Stimulated activated CD4-positive, alpha-beta T cell treated with anti-CD3 and anti-CD28 coated beads, Interleukin-1b, Interleukin-23, amount 100 ng/mL, for 24 hours (primary cell): ENCODE measurements at places on chromosomes 4 and X.

GRCh38 chrX:132743086-132743485 is 215.3 kb downstream of the HS6ST2 start:
- DNase-seq: no peak

DNA sequence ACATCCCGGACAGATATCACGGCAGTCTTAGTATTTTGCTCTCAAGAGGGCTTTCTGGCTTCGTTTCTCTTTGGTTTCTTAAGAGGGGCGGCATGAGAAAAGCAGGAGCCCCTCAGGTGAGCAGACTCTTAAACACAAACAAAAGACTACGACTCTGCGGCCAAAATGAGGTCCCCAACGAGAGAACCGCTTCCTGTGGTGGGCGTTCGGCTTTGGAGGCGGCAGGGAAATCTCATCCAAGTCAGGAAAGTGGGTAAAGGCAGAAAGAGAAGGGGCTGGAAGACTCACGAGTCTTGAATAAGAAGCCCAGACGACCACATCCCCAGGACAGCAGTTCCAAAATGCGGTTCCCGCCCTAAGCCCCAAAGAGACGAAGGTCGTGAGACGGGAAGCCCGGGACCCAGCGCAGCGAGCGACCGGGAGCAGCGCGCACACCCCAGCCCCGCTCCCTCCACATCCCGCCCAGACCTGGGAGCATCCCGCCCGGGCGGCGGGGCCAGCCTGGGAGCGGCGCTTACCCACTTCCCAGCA is 409 bp downstream of the UGDH start:
- peak; percentile 13 for DNase-seq

DNA sequence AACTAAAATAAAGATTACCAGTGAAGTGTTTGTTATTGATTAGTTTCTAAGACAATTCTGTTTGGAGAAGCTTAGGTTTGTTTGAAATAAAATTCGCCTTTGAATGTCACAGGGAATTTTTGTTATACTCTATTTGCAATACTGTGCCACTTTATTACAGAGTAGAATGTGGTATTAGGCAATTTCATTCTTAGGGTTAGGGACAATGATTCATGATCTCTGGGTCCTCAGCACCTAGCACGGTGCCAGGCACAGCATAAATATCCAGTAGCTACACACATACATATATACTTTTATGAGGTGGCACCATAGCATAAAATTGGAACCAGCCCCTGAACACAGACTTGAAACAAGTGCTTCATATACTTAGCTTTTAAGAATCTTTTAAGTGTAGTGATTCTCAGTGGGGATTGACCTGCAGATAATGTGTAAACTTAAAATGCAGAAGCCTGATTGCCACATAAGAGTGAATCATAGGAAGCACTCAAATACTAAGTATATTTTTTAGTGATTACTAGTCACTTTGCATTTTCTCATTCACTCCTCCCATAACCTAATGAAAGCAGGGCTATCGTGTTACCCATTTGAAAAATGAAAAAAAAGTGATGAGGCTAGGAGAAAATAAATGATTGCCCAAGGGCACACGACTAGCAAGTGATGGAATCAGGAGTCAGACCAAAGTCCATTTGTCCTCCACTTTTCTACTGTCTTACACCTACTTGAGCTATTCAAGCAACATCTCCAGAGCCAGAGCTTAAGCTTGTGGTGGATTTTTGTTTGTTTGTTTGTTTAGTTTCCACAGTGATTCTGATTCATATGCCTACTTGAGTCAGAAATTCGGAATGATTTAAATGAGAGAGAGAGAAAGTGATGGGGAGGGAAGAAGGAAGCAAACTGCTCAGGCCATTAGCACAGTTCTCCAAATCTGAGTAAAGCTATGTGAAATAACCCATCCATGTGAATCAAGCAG is 366.0 kb upstream of the FGF13 start:
- no peak for DNase-seq

GRCh38 chr4:79678472-79679202 is 270.6 kb upstream of the GK2 start:
- DNase-seq: no peak

DNA sequence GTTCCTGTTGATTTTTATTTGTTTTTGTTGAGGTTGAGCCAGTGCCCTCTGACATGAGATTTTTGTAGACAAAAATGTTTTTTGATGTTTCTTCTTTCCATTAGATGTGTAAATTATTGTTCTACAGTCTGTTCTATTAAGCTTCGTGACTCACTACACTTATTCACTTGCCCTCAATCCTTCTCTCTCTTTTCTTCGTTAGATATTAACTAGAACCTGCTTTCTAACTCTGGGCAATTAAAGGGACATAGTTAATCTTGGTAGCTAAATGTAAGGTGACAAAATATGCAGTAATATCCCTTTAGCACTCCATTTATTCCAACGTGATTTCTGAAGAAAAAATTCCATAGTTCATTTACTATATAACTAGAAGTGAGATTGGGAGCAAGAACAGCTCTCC is 333.9 kb downstream of the PDHA2 start:
- DNase-seq: no peak
